ENCODE measurements at places on chromosomes 3 and 15. TPM values are rescaled to one million over a fixed set of nuclear protein-coding genes. Genes with fewer than 3 reads are reported as not detected.
A peak's percentile ranks its signal among the peaks of the same experiment; 100 is the strongest.

The MESP2 gene
- 0.38 TPM for total RNA-seq

The ADPGK gene
- 29.8 TPM for total RNA-seq

The CPLX3 gene
- total RNA-seq: not detected

The CSTA gene
- 3.5 TPM for total RNA-seq

GRCh38 chr15:75230551-75231371 lies 27.4 kb upstream of the GOLGA6C start:
- DNase-seq: peak; percentile 67

DNA sequence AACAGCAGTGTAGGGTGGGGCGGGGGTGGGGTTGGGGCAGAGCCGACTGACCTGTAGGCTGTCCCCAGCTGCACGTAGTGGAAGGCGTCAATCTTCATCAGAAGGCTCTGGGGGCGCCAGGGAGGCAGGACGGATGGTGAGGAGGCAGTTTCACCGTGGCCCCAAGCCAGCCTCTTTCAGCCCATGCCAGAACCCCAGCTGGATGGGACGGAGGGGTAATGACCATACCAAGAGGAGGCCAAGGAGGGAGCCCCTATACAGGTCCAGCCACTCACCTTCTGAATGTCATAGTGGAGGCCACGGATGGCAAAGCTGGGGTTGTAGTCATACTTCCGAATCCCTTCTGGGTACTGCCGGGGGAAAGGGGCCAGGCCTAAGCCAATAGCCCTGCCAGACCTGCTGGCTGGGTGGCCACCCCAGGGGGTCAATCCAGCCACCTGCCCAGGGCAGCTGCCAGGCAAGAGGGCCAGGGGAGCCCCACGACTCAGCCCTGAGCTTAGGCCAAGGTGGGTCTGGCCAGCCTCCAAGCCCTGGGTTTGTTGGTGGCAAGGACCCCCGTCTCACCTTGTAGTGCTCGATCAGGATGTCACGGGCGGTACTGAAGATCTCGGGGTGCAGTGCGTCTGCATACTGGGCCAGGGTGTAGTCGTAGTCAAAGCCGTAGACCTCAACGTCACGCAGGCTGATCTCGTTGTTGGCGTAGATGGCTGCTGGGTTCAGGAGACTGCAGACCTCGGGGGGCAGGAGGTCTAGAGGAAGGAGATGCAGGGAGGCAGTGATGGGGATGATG lies 4.9 kb downstream of the NT5DC2 start:
- DNase-seq: peak; percentile 83

- DNase-seq: no peak
Observed at GRCh38 chr15:42955518-42955917, 34.9 kb upstream of the TTBK2 start.

GRCh38 chr15:66472176-66472999 lies 25.2 kb downstream of the SNAPC5 start:
- DNase-seq: no peak

Measured in posterior vena cava (tissue), 2 donors.